Fibroblast of mammary gland (primary cell): ENCODE measurements at places on chromosomes 3 and 15.
A peak's percentile ranks its signal among the peaks of the same experiment; 100 is the strongest.

GRCh38 chr3:151869181-151869580 is 4.3 kb upstream of the SUCNR1 start:
- no peak for DNase-seq

DNA sequence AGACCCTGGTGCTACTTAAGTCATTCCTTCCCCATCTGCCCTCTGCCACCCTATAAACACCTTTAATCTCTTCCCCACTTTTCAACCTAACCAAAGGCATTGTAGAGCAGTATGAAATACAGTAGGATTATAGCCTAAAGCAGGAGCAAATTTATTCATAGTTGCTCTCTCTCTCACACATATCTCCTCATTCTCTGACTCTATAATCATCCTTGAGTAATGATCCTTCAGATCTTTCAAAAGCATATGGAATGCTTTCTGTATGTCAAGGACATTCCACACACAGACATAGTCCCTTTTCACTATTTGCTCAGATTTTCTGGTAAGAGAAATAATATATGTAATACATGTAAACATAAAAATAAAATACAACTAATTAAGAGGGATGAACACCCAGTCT is 54.1 kb downstream of the TRPC1 start:
- DNase-seq = no peak

GRCh38 chr3:52896613-52897012 is 735 bp downstream of the STIMATE start:
- no peak for DNase-seq

GRCh38 chr3:123444023-123444422 is 4.9 kb downstream of the ADCY5 start:
- DNase-seq = no peak

GRCh38 chr3:96959901-96960641 is 145.7 kb downstream of the EPHA6 start:
- DNase-seq = peak; percentile 5

- peak; percentile 91 for DNase-seq
Observed at GRCh38 chr15:56918046-56918938, at the start of gene TCF12. TSS of gene TCF12 (plus strand) at chr15:56918644. CDS start at chr15:56919914, 1,270 bp downstream.

DNA sequence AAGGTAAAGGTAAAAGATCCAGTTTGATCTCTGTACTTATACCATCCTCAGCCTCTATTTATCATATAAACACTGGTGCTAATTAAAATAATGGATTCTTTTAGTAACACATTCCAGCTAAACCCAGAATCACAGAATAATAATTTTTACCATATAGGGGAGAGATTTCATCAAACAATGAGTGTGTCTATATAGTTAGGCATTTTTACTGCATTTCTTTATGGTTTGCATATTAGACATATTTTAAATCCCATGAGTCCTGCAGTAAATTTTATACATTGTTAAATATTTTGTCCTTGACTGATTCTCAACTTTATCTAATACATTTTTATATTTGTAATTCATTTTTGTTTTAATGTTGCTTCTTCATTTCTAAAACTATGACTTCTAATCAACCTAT is 323.7 kb upstream of the AGTR1 start:
- no peak for DNase-seq

DNA sequence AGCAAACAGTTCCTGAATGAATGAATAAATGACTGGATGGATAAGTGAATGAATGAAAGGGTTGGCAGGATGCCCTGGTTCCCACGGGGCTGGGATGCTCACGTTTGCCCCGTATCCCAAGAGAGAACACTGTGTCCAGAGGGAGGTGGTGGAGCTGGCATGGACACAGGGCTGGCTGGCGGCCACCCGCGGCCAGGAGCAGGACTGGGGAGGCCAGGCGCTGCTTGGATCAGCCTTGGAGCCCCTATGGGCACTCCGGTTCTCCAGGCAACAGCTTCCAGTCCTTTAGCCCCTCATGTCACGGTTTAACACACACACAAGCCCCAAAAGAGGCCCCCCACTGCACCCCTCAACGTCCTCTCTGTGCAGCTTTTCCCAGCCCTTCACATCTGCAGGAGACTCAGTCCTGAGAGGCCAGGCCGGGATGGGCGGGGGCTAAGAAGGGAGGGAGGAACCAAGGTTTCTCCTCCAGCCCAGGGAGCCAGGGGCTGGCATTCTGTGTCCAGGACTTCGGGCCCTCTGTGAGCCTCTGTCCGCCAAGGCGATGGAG is 86.0 kb upstream of the ALDH1L1 start:
- peak; percentile 44 for DNase-seq

GRCh38 chr3:168531116-168531515 is 435.4 kb upstream of the GOLIM4 start:
- no peak for DNase-seq

- DNase-seq = peak; percentile 74
Observed at GRCh38 chr3:155890671-155891190, 20.3 kb downstream of the GMPS start.

GRCh38 chr3:147218965-147219364 is 187.4 kb downstream of the ZIC4 start:
- peak; percentile 19 for DNase-seq

- DNase-seq = peak; percentile 75
Observed at GRCh38 chr3:155292133-155292532, 1.4 kb downstream of the STRIT1 start.

DNA sequence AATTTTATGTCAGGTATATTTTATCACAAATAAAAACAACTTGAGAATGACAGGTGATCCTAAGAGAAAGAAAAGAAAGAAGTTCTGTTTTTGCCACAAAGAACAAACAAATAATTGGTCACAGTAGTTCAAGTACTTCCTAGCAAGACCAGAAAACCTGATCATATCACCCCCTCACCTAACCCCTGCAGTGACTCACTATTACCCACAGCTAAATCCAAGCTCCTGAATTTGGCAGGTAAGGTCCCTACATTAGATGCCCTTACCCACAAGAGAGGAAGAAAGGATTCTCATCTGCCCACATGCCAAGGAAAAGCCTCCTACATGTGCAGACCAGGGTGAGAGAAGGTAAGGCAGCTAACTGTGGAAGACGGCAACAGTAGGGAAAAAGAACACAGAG is 4.4 kb downstream of the SSUH2 start:
- DNase-seq = no peak

DNA sequence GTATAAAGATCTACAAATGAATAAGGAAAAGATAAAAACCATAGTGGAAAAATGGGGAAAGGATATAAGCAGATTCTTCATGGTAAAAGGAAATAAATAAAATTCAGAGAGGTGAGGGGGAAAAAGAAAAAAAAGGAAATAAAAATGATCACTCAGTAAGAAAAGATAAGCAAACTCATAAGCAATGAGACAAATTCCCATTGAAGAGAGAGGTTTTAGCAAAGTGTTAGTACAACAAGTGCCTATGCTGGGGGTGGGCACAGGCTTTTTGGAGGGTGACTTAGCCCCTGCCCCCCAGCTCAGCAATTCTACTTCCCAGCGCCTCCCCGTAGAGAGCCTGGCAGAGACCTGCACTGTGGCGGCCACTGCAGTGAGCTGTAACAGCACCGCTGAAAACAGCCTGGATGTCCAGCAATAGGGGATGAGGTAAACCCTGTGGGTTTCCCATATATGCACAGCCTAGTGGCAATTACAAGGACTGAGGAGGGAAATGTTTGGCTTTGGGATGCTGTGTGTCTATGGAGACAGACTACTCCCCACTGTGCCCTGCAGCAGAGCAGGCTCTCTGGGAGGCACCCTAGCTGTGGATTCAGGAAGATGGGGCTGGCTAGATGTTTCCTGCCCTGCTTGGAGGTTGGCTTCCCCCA is 23.7 kb upstream of the SFMBT1 start:
- no peak for DNase-seq

DNA sequence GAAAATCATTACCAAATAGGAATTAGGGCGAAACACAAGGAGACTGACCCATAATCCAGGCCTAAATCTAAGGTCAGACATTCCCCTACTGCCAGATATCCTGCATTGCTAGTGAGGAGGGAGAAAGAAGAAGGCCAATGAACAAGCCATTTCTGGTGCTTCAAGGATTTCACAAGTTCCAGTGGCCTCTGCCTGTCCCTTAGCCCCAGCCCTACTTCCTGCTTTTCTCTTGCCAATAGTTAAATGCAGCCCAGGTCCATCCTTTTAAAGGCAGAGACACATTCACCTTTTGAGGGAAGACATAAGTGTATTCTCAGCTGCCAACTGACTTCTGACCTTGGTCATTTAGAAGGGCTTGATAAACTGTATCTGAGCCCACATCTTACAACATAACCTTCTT is 135.8 kb downstream of the ZNF621 start:
- no peak for DNase-seq

DNA sequence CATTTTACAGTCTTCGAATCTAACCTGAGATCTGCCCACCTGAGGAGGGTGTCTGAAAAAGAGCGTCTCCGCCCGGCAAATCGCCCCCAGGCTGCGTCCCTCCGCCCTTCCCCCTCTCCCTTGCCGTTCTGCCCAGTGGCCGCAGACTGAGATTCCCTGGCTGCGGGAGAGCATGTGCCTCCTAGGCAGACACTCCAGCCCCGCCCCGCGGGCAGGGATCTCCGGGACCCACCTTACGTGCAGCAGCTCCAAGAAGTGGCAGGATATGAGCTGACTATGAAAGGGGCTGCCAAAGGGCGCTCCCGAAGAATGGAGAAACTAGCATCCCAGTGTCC is 2.7 kb upstream of the WNT5A start:
- DNase-seq = no peak

GRCh38 chr3:76122007-76122406 is 336.7 kb upstream of the ZNF717 start:
- peak; percentile 26 for DNase-seq

- DNase-seq = no peak
Observed at GRCh38 chr3:127389420-127389819, 101.6 kb upstream of the PRR20G start.

- DNase-seq = no peak
Observed at GRCh38 chr3:136925425-136926190, 32.2 kb upstream of the IL20RB start.

DNA sequence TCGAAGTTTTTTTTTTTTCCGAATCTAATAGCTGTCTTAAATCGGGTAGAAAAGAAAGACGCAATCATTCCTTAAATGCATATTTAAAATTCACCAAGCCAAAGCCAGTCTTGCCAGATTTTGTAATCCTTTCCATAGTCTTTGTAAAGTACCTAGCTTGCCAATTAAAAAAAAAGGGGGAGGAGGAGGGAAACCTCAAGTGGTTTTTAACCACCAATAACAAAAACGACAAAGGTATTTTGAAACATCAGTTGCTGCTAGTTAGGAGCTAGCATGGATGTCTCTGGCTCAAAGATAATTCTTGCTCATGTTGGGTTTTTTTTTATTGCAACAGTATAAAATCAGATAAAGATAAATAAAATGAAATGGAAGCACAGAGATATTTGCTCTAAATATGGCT is 187.9 kb downstream of the MECOM start:
- DNase-seq = no peak

GRCh38 chr3:98655666-98656065 is 62.3 kb upstream of the CPOX start:
- DNase-seq = peak; percentile 64

DNA sequence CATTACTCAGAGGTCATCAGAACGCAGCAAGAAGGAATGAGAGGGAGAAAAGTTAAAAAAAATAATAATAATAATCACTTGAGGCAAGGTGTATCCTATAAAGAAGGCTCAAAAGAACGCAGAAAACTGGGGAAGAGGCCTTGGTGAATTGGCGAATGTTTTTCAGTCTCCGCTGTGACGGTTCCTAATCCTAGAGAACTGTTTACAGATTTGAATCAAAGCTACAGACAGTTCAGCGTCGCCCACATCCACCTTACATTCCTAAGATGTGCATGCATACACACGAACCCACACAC is 634 bp downstream of the ZMAT3 start:
- DNase-seq = no peak

DNA sequence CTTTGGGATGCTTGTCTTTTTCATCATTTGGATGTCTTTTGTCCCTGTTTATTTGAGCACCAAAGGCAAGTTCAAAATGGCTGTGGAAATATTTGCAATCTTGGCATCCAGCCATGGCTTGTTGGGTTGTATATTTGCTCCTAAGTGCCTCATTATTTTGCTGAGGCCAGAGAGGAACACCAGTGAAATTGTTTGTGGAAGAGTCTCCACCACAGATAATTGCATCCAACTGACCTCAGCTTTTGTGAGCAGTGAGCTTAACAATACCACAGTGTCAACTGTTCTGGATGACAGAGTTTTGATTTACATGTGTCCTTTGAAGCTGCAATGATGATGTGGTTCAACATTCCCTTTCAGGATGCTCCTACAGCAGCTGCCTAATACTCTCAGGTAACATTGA is 83.0 kb upstream of the KCNAB1 start:
- DNase-seq = no peak
